ENCODE measurements at places on chromosomes 1 and 21.

DNA sequence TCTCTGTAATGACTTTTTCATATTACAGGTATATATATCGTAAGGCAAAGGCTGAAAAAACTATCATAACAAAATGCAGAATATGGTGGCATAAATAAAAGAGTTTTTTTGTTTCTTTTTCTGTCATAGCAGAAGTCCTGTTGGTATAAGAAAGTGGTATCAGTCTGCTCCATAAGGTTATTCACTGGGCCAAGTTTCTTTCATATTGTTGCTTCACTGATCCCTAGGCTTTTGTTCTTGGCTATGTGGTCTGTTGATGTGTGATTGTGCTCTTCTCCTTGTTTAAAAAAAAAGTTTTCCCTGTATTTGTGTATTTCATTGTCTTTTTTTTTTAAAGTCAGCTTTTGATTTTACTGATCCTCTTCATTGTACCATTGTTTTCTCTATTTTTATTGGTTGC lies 26.0 kb downstream of the PTBP2 start:
- no peak for DNase-seq

DNA sequence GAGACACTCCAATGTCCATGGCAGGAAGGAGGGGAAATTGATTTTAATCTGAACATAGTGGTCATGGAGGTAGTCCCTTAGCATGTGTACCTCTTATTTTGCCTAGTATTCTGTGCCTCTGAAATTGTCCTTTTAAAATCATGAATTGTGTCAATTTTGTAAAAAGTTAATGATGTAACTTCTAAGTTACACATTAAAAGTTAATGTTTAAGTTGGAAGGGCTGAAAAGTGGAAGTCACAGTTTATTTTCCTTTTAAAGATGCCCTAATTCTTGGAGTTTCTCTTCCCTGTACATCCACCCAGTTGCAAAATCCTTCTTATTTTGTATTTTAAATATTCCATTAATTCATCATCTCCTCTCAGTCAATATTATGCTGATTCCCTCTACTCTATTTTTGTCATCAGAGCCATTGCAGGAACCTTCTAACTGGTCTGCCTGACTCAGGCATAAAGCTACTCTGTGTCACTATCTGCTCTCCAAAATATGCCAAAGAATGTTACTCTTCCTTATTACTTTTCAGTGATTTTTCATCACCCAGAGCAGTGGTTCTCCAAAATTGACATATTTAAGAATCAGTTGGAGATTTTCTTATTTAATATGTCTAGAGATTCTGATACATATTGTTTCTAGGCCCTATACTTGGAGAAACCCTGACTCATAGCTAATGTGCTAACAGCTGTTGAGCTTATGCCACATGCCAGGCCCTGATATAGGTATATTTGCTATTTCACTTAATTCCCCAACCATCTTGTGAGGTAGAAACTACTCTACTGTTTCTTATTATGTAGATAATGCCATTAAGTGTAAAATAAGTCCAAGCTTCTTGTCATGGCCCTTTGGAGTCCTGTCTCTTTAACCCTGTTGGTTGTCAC lies 5.1 kb downstream of the HOOK1 start:
- DNase-seq: no peak

DNA sequence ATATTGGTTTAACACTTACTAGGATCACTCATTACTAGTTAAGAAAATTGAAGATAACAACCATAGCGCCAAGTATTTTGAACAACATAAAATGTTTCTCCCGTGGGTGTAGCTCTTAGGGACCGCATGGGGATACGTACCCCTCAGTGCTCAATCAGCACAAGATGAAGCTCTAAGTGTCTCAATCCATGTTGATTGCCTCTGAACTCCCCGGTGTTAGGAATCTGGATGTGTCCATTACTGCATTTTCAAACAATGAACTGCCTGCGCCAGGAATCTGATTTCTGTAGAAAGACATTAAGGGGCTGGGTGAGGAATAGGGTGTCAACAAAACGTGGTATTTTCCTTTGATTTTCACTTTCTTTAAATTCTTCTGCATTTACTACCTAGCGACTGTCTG lies 100.2 kb downstream of the LMO4 start:
- no peak for DNase-seq

DNA sequence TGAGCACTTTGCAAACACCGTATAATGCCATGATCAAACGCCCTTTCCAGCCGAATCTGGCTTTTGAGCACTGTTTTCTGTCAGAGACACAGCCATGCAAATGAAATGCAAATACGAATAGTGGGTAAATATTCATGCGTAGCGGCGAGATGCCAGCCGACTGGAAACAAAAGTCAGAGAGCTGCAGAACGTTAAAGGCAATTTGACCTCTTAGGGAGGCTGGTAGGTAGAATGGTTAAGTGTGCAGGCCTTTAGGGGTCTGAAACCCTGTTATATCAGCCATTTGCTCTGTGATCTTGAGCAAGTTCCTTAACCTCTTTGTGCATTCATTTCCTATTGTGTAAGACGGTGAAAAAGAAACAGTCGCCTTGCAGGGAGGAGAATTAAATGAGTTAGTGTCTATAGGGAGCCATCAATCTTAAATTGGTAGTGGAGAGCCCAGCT lies 6.5 kb upstream of the SDHB start:
- no peak for DNase-seq

GRCh38 chr21:27487676-27488075 lies 520.8 kb upstream of the ADAMTS5 start:
- DNase-seq: no peak

DNA sequence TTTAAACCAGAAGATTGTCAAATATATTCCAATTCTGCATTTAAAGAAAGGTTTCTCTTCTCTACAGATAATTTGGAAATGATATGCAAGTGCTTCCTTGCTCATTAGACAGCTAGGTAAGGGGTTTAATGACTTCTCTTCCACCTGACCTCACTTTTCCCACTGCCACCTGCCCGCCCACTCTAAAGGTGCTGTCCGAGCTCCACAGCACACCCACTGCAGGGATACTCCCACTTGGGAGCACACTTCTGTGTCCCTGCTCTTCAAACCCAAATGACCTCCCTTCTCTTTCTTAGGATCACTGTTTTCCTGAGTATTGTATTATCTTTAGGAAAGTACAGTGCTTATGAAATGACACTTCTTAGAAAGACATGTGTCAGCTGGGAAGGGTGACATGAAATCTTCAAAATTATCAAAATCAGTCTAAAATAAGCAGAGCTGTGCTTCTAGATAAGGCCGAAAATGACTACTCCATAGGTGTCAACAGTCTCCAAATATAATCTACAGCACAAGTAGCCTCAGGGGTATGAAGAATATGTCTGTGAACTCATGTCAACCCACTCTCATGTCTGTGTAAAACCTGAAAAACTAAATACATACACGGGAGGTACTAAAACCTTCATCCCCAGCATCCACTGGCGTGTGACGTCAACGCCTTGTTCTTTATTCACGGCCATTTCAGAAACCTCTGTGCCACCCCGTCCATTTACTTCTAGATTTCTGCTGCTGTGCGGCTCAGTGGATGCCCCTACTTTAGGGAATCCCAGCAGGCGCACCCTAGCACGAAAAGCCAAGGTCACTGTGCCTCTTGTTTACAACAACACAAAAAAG lies 71.0 kb downstream of the SLC45A1 start:
- DNase-seq: no peak

GRCh38 chr1:229230140-229230892 lies 40.6 kb upstream of the RAB4A start:
- DNase-seq: no peak

GRCh38 chr1:196861429-196861828 lies 26.4 kb upstream of the CFHR4 start:
- DNase-seq: no peak

DNA sequence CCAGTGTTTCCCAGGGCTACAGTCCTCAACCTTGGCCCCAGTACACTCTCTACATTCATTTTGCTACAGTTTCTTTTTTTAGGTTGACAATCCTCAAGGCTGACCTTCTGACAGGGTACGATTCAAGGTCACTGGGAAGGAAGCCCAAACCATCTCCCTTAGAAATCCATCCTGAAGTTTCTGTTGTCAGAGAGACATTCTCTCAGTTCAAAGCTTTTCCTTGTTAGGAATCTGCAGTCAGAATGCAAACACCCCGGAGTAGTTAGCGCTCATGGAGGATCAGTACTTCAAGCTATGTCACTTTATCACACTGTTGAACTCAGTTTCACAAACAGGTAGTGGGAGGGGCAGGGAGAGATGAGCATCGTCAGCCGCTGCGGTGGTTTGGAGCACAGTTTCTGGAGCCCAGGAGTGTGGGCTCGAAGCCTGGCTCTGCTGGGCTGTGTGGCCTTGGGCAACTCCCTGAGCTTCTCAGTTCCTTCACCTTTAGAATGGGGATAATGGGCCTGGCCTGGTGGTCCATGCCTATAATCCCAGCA lies 4.2 kb downstream of the SLC2A5 start:
- DNase-seq: no peak
